Stimulated activated naive B cell treated with anti-CD40 and anti-IgM and Interleukin-4, amounts not matched to agents 10 μg/mL and 1 μg/mL and 100 μg/mL, for 72 hours (primary cell): ENCODE measurements at places on chromosomes 7 and 10.

DNA sequence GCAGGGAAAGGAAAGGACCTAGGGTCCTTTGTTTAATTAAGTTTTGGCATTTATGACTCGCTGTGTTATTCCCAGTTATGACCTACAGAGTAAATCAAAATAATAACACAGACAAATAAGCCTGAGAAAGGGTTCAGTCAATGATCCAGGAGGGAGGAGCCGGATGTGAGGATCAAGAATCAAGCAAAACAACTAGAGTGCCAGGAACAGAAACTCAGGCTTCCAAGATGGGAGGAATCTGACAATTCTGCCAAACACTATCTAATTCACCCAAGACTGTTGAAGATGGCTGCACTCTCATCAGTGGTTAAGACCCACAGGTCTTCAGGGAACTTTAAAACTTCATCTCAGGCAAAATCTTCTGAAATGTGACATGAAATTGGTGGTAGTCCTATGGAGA, 50.3 kb upstream of the PIP4K2A start:
- DNase-seq = no peak

- DNase-seq = no peak
Measured at GRCh38 chr7:156950381-156950858, 908 bp downstream of the NOM1 start.

DNA sequence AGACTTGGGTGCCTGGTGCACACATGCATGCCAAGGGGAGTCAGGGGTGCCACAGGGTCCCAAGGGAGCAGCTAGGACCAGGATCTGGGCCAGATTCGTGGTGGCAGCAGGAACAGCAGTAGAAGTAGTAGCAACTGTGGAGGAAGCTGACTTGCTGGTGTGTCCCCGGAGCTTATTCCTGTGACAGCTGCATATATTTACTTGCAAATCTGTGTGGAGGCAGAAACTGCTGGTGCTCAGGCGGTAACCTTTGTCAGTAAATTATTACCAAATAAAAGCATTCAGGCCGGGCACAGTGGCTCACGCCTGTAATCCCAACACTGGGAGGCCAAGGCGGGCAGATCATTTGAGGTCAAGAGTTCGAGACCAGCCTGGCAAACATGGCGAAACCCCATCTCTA, 67.4 kb upstream of the RAB18 start:
- no peak for DNase-seq

GRCh38 chr10:22473459-22473858, 128.2 kb downstream of the SPAG6 start:
- no peak for DNase-seq

DNA sequence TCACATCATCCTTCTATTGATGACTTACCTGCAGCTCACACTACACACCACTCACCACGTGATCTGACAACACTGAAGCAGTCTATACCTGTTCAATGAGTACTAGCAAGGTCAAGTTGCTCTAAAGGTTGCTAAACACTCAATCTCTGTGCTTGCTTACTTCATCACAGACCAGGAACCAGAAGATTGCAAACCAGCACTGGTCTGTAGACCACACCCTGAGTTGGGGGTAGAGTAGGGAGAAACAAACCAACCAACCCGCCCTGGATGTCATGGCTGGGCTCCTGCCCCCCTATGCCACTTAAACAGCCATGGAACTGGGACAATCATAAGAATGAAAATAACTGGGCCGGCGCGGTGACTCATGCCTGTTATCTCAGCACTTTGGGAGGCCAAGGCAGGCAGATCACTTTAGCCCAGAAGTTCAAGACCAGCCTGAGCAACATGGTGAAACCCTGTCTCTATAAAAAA, 19.6 kb downstream of the DLG5 start:
- no peak for DNase-seq

DNA sequence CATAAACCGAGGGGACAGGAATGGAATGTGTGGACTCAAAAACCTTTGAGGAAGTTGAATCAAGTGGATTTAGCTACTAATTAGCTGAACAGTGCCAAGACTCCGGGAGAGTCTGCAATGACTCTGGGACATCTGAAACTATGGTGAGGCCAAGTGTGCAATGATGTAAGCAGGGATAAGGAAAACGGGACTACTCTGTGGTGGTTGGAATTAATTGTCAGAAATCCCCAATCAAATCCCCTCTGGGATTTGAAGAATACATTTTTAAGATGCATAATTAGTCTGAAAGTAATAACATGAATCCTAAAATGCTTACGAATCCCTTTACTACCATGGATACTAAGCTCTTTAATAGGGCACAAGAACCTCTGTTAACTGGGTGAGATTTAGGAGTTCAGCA, 602.8 kb downstream of the NRG3 start:
- DNase-seq = no peak

GRCh38 chr7:42198974-42199668, 37.9 kb downstream of the GLI3 start:
- DNase-seq = no peak

DNA sequence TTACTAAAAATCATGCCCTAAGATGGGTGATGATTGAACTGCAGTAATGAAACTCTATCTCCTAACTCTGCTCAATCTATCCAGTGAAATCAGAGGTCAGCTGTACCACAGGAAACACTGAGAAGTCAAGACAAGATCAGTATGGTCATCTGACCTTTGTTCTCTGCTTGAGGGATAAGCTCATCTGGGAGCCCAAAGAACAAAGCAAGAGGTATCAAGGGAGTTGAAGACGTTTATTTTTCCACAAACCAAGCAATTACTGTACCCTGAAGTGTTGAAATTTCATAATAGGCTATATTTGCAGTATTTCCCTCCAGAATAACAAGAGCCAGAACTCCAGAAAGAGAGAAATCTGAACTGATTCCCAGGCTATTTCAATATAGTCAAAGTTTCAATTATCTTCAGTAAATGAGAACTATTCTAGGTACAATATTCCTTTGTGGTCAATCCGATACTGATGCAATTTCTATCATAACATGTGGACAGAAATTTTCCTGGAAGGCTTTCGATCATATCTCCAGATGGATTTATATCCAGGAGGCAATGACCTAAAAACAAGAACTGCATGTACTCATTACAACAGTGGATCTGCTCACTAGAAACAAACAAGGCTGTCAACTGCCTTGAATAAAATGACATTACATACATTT, 345.3 kb downstream of the TNS3 start:
- no peak for DNase-seq

DNA sequence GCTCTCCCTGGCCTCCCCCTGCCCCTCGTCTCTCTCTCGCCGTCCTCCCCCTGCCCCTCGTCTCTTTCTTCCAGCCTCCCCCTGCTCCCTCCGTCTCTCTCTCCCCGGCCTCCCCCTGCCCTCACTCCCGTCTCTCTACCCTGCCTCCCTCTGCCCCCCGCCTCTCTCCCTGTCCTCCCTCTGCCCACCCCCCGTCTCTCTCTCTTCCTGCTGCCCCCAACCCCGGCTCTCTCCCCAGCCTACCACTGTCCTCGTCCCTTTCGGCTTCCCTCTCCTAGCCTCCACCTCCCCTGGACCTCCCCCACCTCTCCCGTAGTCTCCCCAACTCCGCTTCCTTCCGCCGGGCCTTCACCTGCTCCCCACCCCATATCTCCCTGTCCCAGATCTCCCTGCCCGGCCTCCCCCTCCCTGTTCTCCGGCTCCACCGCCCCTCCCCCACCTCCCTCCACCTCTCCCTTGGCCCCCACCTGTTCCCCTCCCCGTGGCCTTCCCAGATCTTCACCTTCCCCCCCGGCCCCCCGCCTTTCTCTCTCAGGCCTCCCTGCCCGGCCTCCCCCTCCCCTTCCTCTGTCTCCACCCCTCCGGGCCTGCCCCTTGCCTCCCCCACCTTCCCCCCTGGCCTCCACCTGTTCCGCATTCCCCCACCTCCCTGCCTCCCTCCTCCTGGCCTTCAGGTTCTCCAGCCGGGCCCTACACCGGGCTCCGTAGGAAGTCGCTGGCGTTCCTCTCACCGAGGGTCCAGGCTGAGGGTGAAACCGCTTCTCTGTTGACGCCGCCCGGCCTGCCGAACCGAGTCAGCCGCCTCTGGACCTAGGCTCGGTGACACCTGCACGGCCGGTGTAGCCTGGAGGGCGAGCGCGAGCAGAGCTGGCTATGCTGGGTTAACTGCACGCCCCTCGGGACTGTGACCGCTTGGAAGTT, 1.2 kb downstream of the GET4 start:
- no peak for DNase-seq

- DNase-seq = peak; percentile 3
Measured at GRCh38 chr7:155752756-155753445, 59.4 kb downstream of the SHH start.

DNA sequence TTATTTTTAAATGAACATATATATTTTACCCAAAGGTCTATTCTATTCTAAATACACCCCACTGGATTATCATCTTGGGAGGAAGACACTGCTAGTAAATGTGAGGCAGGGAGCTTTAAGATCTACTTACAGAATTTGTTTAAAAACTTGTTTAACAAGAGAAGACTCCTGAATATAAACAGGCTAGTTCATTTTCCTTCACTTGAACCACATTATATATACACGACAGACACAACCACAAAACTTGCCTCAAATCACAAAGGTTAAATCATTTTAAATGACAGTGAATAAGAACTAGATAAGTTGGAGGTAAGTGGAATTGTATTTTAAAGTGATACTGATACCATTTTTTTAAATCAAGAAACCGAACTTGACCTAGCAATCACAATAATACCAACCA, 109.2 kb downstream of the ATE1 start:
- no peak for DNase-seq

GRCh38 chr7:2019711-2020511, 212.8 kb downstream of the MAD1L1 start:
- peak; percentile 79 for DNase-seq

DNA sequence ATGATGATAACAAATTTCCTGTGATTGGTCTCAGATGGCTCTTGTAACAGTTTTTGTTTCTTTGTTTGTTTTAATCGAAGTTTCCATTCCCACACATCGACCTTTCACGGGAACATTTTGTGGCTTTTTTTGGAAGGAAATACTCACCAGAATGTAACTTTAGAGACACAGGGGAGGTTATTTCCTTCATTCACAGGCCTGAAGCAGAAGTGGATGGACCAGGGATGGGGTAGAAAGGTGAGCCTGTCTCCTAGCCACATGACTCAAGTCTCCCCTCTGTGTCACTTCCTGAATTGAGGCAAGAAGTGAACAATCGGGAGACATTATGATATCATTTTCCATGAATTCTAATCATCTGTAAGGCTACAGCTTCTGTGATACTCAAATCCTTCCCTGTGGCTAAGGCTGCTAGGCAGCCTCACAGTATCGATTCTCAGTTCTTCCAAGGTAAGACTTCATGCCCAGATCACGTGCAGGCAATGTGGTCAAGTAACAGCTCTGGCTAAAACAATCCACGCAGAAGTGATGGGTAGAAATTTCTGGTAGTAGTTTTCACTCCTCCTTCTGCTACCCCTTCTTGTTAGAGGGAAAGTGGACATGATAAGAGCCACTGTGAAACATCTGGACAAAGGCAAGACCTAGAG, 203.9 kb upstream of the NEBL start:
- DNase-seq = no peak

DNA sequence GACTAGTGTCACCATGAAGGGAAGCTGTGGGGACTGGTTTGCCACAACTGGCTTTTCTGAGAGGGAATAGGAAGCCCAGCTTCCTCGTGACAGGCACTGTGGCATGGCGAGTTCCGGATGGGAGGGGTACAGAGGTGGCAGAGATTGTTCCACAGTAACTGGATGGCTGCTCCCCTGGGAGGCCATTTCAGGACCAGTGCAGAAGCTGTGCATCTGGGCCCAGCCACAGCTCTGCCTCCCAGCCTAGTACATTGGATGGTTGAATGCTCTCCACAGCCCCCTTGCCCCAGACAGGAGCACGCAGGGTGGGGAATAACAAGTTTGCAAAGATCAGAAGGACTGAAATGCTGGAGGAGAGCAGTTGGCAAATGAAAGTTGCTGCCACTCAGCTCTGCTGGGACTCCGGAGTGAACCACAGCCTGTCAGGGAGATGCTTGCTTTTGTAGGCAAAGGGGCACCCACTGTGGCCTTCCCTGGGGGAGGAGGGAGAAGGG, 51.8 kb downstream of the GSDME start:
- DNase-seq = peak; percentile 15

GRCh38 chr10:3676564-3676963, 108.4 kb downstream of the KLF6 start:
- no peak for DNase-seq

- no peak for DNase-seq
Measured at GRCh38 chr7:51325908-51326307, 9.3 kb upstream of the COBL start.

DNA sequence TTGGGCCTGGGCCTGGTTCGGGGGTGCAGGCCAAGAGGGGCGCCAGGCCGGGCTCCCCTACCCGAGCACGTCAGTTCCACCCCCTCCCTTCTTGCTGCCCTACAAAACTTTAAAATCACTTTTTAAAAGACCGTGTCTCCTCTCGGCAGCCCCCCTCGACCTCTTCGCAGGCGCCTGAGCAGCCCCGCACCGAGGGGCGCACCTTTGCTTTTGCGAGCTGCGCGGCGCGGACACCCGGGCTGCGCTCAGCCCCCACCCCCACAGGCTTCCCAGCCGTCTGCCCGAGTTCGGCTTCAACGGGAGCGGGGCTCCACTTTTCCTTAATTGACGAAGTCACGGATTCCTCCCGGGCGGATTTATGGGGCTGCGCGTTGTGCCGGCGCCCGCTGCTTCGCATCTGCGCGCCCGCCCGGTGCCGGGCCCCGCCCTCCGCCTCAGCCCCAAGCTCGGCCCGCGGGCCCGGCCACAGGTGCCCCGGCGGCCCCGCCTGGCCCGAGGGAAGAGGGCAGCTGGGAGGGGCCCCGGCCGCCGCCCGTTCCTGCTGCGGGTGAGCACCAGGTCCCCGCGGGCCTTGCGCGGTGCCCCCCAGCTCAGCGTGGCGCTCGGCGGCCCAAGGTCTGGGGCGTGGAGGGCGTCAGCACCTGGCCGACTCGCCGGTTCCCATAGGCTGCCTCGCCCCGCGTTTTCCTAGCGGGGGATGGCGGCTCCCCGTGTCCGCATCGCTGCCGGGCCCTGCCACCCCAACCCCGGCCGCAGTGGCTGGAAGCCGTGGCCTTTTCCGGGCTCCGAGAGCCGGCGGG, 10.8 kb upstream of the MNX1 start:
- no peak for DNase-seq

GRCh38 chr10:69710008-69710888, 80.2 kb downstream of the FAM241B start:
- DNase-seq = no peak

DNA sequence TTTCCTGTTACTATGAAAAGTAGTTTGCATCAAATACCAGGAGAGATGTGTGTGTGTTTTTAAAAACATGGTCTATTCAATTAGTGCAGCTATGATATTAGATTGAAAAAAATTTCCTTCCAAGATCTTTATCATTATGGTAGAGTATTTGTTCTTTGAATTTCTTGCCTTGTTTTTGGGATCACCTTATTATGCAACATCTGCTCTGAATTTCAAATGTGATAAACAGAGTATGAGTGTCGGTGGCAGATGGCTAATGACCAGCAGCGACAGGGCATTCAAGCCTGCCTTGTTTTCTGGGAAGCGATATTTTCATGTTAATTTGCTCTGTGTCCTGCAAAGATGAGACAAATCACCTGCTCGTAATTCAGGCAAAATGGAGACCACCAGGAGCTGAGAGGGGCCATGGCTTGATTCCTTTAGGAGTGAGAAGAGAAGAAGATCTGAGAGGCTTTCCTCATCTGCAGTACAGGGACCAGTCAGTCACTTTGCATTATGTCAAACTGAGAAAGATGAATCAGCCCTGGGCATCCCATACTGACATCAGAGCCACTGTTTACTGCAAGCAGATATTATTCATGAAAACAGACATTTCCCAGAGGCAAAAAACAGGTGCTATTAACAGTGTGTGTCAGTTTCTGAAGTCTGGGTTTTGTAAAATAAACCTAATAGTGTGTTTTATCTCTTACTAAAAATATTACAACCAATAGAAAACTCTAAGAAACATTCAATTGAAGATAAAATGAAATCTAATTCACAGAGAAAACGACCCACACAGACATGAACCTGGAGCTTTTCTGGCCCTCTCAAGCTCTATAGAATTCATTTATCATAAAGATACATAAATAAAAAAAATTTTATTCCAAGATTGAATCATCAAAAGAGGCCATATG, 67.6 kb downstream of the CDK6 start:
- peak; percentile 23 for DNase-seq
